ENCODE measurements at places on chromosomes 6 and 20.

DNA sequence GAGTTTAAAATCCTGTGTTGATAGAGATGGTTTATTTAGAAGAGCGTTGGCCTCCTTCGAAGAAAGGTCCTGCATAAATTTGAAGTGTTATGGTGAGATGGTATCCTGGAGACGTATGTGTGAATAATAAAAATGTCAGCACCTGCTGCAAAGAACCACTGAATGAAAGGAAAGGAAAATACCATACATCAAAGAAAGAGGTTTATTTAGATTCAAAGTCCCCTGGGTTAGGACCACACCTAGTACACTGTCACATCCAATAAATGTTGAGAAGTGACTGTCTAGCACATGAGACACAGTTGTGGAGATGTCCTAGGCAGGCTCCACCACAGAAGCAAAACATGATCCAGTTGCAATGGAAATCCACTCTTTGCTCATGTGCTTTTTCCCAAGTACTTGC is 214.7 kb downstream of the PAX1 start:
- DNase-seq = no peak

DNA sequence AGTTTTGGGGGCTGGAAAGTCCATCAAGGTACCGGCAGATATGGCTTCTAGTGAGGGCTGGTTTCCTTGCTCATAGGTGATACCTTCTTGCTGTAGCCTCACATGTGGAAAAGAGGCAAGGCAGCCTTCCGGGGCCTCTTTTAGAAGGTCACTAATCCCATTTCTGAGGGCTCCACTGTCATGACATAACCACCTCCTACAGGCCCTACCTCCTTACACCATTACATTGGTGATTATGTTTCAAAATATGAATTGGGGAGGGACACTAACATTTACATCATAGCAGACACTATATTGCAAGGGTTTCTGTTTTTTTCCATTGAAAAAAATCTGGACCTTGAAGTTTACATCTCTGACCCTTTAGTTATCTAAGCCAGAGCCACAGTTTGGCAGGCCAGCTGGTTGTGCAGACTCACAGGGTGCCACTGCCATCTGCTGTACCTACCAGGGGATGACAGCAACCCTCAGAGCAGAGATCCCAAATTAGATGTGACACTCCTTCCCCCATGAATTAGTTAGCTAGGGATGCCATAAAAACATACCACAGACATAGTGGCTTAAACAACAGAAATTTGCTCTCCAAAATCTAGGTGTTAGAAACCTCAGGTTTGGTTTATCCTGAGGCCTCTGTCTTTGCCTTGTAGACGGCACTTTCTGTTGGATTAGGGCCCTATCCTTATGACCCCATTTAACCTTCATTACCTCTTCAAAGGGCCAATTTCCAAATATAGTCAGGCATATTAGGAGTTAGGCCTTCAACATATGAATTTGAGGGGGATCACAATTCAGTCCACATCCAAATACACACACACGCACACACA is 166.4 kb upstream of the RNF217 start:
- no peak for DNase-seq

- DNase-seq = no peak
Measured at GRCh38 chr20:54980103-54980960, 504.9 kb downstream of the DOK5 start.

- DNase-seq = no peak
Measured at GRCh38 chr6:140156131-140156530, 781.7 kb upstream of the CITED2 start.

DNA sequence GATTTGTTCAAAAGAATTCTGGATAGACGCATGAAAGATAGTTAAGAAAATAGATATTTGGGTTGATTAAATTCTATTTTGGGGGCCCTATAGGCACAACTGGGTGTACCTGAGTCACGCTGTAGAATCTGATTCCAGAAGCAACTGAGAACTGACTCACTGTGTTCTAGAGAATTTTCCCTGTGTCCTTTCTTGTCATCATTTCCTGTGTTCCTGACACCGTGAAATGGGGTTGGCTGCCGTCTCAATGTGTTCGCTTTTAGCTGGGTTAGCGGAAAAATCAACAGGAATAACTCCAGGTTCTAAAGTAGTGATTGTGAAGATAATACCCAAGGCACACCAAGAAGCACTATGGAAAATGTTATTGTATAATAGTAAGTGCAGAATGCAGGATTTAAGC is 5.0 kb downstream of the GCNT2 start:
- DNase-seq = no peak

DNA sequence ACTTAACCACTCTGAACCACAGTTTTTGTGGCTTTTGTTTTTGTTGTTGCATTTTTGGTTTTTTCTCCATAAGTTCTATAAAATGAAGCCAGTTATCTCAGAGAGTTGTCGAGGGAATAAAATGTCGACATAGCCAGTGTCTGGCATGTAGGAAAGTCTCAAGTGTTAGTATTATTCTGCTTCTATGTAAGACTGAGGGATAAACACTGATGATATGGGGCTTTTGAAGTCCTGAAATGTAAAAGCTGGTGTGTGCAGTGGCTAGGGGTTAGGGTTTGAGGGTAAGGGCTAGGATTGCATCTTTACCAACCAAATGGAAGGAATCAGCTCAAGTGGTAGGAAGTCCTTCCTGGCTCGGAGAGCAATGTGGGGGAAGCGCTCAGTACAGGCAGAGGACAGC is 59.2 kb downstream of the DAAM2 start:
- DNase-seq = no peak

DNA sequence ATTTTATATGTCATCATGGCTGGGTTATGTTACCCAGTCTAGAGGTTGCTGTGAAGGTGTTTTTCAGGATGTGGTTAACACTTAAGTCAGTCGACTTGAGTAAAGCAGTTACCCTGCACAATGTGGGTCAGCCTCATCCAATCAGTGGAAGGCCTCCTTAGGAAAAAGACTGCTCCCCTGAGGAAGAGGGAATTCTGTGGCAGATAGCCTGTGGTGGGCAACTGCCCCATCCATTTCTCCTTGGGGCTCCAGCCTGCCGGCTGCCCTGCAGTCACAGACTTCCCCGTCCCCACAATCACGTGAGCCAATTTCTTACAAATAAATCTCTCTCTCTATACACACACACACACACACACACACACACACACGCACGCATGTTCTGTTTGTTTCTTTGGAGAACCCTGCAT is 34.5 kb upstream of the MPC1 start:
- DNase-seq = no peak

- no peak for DNase-seq
Measured at GRCh38 chr6:119323931-119324330, 25.6 kb downstream of the MAN1A1 start.

DNA sequence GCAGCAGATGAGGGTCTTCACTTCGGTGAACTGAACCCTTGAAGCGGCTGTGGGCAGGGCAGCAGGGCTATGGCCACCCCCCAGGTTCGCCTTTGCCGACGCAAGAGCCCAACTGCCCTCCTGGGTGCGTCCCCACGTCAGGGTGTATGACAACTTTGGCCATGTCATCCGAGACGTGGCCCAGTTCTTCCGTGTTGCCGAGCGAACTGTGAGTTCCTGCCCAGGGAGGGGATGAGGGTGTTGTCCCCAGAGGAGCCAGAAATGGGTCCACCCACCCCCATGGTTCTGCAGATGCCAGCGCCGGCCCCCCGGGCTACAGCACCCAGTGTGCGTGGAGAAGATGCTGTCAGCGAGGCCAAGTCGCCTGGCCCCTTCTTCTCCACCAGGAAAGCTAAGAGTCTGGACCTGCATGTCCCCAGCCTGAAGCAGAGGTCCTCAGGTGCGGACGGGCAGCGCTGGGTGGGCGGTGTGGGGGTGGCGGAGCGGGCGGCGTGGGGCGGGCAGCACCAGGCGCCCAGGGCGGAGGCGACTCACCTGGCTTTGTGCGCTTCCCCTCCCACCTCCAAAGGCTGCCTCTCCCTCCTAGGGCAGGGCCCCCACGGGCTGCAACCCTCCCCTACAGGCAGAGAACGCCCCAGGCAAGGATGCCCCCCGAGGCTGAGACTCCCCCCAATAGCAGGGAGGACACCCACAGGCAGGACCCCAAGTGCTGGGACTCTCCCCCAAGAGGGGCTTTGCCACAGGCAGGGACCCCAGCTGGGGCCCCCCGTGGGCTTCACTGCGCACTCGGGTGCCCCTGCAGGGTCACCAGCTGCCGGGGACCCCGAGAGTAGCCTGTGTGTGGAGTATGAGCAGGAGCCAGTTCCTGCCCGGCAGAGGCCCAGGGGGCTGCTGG is 6.2 kb upstream of the TNFRSF6B start:
- no peak for DNase-seq

- DNase-seq = no peak
Measured at GRCh38 chr20:21360705-21361104, 36.6 kb downstream of the NKX2-4 start.

DNA sequence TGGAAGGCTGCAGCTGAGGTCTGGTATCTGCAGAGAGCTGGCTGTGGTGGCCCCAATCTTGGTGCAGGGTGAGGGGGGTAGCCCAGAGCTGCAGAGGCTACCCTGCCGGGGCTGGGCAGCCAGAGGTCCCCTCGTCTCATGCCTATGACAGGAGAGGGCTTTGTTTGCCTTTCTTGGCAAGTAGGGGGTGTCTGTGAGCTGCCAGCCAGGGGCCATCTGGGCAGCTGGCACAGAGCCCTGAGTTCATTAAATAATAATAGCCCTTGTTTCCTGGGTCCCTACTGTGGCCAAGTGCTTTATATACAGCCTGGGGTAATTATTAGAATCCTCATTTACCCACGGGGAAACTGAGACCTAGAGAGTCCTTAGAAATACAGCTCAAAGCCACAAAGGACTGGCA is 66.6 kb downstream of the EZR start:
- no peak for DNase-seq

- no peak for DNase-seq
Measured at GRCh38 chr6:108716801-108717791, 131.1 kb upstream of the ARMC2 start.

- DNase-seq = no peak
Measured at GRCh38 chr20:24853916-24854315, 95.2 kb upstream of the CST7 start.

GRCh38 chr6:2360126-2360525 is 114.7 kb upstream of the GMDS start:
- DNase-seq = no peak

DNA sequence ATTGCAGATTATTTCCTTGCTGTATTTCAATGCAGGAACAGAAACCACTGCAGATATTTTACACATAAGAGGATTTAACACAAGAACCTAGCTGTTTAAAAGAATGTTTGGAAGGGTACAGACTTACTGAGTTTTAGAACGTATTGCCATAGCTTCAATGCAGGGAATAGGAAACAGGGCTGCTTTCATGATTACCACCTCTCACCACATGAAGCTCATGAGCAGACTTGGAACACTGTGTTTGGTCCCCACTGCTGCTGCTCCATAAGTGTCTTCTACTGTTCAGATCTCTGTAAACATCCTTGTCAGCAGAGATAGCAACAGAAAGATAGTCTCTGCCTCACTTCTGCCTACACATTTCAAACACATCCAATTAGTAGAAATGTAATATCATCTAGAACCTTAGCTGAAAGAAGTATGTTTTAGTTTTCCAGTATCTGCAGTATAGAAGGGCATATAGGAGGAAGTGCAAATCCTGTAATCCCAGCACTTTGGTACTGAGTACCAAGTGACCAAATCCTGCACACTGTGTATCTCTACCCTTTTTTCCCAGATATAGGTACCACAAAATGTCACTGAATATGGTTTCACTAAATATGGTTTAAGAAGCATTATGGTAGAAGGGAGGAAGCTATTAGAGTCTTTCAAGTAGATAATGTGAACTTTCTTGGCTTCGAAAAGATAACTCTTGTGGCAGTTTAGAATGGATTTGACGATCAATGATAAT is 51.9 kb downstream of the STXBP5 start:
- DNase-seq = no peak

GRCh38 chr6:158812611-158813010 is 6.6 kb downstream of the EZR start:
- DNase-seq = no peak

GRCh38 chr20:5835871-5836270 is 85.7 kb downstream of the SHLD1 start:
- no peak for DNase-seq

- DNase-seq = no peak
Measured at GRCh38 chr6:149318581-149319286, 1.2 kb downstream of the TAB2 start.

DNA sequence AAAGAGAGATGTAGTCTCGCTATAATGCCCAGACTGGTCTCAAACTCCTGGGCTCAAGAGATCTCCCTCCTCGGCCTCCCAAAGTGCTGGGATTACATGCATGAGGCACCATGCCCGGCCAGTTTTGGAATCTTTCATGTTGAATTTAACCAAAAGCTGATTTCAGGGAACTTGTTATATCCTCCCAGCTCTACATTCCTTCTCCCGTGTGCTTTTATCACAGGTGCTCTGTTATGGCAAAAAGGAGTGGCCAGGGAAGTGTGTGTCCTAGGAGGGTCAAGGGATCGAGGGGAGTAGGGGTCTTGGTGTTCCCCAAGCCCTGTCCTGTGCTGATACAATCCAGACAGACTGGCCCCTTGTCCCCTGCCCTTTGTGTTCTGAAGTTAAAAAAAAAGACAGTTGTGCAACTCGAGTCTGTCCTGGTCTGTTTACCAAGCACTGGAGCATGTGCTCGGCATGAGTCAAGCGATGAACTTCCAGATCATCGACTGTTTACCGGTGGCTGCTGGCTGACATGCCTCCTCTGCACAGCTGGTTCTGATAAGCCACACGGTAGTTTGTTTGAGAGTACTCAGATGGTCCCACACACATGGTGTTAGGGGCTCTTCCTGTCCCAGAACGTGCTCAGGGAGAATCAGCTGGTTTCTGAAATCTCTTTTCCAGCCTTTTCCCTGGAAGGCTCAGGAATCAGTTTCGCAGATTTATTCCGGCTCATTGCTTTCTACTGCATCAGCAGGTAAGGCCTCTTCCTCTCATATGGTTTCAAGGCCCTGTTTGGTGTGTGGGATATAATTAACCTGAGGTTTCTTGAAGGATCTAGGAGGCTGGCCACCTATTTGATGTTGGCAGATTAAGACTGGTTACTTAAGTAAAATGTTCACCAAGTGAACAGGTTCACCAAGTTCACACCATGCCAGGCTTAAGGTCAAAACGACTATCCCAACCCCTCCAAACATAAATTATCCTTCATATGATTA is 52.6 kb upstream of the NAA20 start:
- peak; percentile 77 for DNase-seq

GRCh38 chr6:18545726-18546125 is 158.6 kb downstream of the RNF144B start:
- no peak for DNase-seq

DNA sequence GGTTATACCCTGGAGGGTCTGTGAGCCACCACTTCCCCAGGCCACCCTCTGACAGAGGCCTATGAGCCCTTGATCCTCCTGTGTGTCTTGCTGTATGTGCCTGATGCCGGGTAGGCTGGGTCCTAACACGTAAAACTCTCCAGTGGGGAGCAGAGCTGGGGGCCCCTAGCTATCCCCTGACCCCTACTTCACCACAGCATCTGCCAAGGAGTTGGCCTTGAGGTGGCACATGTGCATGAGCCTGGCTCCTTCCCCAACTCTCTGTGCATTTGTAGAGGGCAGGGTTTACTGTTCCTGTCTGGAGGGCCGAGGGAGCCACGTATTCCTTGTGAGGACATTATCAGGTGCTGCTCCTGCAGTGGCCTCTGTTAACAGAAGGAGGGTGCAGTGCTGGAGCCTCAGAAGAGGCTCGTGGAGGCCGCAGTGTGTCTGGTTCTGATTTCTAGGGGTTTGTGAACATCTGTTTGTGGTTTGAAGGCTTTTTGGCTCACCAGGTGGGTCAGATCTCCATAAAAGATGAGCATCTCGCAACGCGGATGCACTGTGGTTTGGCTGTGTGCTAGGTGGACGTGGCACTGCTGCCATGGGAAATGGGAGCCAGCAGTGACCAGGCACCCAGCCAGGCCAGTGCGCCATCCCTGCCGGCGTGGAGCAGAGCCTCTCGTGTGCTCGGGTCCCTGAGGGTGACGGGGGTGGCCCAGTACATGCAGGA is 152.1 kb downstream of the DTNBP1 start:
- DNase-seq = no peak

All from right atrium auricular region (tissue), 2 donors.